ENCODE measurements at places on chromosomes 12 and 14.

DNA sequence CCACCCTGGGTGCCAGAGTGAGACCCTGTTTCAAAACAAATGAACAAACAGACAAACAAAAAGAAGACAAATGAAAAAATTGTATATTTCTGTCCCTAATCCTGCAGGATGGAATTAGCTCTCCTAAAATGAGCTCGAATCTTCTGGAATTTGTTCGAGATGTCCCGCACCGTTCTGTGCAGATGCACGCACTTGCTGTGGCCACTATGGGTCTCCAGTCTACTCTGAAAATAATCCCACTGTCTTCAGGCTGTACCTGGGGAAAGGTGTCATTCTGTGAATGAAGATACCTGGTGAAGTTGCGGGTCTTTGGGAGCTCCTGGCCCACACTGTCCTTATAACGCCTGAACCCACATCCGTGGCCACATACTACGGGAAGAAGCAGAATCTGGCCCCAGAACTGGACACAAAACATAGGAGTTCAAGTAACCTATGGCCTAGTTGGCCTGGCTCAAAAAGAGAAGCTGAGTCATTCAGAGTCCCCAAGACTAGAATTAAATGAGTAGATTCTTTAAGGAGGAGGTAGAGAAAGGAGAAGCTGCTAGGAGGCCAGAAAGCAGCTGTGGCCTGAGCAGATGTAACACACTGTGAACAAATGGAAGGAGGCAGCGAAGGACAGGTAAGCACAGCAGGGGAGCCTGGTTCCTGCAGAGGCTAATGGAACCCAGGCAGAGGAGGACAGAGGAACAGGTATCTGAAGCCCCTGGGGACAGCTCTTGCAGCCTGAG lies 108.6 kb downstream of the FOXN3 start:
- no peak for DNase-seq

DNA sequence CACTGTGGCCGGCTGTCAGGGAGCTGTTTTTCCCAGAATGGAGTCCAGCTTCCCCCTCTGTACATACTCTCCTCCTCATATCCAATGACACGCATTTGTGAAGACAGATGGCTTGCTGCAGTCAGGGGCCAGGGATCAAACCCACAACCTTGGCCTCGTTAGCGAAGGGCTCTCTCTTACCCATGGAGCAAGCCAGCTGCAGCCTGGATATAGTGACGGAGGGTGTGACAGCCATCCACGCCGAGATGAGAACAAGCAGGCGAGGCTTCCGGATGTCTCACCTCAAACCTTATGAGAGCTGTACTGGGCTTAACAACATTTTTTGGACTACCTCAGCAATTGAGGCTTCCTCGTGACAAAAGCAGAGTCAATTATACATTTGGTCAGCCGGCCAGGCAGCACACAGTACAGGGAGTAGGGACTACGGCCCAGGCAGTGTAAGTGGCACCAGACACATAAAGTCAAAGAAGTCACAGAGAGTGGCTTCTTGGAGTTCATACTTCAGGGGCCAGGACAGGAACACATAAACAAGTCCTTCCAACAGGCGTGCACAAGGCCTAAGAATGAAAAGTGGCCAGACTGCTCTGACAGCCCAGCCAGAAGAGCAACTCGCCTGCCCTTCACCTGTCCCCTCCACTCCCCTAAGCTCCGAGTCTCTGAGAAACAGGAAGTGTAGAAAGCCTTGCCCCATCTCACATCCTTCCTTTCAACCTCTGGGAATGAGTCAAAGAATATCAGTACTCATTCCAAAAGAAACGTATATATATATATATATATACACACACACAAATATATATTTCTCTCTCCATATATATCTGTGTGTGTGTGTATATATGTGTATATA lies 115.1 kb downstream of the TTC7B start:
- peak; percentile 13 for DNase-seq

GRCh38 chr12:15706010-15706676 lies 83.0 kb downstream of the EPS8 start:
- DNase-seq, result no peak

GRCh38 chr12:70754330-70754741 lies 117.1 kb upstream of the PTPRB start:
- no peak for DNase-seq

GRCh38 chr14:53144244-53144643 lies 8.9 kb downstream of the DDHD1 start:
- DNase-seq, result no peak

- no peak for DNase-seq
Observed at GRCh38 chr12:45987340-45987727, 3.0 kb downstream of the SCAF11 start.

DNA sequence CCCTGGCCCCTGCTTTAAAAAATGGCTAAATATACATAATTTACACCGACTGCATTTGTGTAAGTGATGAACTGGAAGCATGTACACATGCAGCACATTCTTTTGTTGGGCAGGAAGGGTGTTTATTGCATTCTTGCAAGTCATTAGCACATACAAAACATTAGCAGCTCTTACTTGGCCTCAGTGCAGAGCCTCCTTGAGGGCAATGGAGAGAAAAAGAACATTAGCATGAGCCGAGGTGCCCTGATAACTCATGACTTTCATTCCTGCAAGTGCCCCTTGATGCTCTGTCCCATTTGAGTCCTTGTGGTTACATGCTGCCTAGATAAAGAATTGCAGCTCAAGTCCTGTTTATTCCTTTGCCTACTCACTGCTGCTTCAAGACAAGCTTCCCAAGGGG lies 61.9 kb downstream of the PAX9 start:
- DNase-seq, result no peak

- no peak for DNase-seq
Observed at GRCh38 chr14:92273166-92273565, 49.8 kb upstream of the SLC24A4 start.

GRCh38 chr14:104680056-104680805 lies 9.2 kb upstream of the INF2 start:
- no peak for DNase-seq

- DNase-seq, result no peak
Observed at GRCh38 chr14:97697772-97698171, 900.6 kb downstream of the VRK1 start.

DNA sequence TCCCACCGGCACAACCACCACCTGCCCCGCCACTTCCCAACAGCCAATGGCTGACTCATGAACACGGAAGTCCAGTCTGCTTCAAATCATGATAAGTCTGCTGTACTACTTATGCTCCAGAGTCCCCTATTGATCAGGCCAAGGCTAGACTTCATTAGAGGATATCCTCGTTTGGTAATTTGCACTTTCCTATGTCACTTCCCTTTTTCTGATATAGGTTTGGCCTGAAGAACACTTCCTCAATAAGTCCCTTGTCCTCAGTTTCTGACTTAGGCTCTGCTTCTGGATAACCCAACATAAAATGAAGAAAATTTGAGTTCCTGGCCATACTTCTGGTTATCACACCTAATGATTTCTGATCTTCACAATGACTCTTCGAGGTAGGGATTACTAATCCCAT lies 45.3 kb downstream of the IFNG-AS1 start:
- DNase-seq, result no peak

Data from WERI-Rb-1 (cell line).